Cortex of kidney (tissue), 1 donor: ENCODE measurements at places on chromosomes 1 and 21.

GRCh38 chr21:24011087-24011486, 1596.2 kb downstream of the MRPL39 start:
- DNase-seq, result no peak

DNA sequence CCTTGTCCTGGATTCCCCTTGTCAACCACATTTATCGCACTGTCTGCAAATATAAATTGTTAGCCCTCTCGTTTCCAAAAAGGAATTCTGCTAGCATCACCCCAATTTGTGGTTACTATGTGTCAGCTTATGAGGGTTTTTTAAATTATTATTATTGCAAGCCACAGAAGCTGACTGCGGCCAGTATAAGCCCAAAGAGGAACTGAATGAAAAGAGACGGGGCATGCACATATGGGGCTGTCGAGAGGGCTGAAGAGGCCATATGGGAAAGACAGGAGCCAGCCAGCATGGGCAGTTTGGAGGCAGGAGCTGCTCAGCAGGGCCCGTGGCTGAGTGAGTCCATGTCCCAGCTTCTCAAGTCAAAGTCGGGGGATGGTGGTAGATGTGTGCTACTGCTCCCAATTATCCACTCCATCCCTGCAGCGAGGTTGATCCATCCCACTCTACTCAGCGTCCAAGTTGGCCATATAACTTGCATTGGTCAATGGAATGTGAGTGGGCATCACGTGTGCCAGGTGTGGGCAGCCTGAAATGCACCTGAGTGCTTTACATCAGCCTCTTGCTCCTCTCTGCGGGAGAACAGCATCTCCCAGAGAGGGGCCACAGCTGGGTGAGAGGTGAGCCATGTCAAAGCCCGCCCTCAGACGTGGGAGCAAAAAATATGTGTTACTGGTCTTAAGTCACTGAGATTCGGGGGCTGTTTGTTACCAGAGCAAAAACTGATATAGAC, 37.6 kb upstream of the LDLRAP1 start:
- DNase-seq, result no peak

- DNase-seq, result no peak
Measured at GRCh38 chr1:158586942-158587341, 7.2 kb upstream of the OR10X1 start.

DNA sequence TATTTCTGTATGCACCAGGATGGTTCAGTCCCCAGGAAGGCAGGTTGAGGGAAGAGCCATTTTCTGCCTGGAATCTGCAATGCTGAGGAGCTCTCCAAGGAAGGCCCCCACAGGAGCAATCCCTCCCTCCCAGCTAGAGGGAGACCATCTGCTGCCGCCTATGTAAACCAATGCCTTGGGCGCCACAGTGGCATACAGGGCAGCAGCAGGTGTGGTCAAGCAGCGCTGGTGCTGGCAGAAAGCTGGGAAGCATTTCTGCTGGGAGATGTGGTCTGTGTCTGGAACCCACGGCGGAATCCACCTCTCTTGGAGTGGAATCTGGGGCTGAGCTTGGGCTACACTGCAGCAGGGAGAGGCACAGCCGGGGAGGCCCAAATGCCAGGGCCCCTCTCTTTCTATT, 283.3 kb downstream of the RRAGC start:
- DNase-seq, result no peak

- no peak for DNase-seq
Measured at GRCh38 chr1:93938461-93939145, 29.4 kb upstream of the GCLM start.

- DNase-seq, result no peak
Measured at GRCh38 chr21:46475296-46475695, 16.6 kb downstream of the DIP2A start.

GRCh38 chr1:218661411-218661810, 316.3 kb downstream of the TGFB2 start:
- no peak for DNase-seq

DNA sequence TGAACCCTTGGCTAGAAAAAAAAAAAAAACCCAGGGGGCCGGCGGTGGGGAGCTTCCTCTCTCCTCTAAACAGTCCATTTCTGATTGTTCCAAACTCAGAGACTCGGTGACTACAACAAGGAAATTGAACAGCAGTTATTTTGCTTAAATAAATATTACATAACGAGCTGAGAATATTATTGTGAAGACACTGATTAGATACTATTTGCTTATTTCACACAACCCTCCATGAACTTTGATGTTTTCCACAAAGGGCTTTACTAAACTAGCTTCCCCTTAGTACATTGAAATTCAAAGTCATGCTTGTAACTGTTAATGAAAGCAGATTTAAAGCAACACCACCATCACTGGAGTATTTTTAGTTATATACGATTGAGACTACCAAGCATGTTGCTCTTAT, at the start of gene CFHR5:
TSS of gene CFHR5 (plus strand) at position 279 of the 400 bp plus-strand sequence. CDS start at position 388, 109 bp downstream.
- DNase-seq, result no peak

DNA sequence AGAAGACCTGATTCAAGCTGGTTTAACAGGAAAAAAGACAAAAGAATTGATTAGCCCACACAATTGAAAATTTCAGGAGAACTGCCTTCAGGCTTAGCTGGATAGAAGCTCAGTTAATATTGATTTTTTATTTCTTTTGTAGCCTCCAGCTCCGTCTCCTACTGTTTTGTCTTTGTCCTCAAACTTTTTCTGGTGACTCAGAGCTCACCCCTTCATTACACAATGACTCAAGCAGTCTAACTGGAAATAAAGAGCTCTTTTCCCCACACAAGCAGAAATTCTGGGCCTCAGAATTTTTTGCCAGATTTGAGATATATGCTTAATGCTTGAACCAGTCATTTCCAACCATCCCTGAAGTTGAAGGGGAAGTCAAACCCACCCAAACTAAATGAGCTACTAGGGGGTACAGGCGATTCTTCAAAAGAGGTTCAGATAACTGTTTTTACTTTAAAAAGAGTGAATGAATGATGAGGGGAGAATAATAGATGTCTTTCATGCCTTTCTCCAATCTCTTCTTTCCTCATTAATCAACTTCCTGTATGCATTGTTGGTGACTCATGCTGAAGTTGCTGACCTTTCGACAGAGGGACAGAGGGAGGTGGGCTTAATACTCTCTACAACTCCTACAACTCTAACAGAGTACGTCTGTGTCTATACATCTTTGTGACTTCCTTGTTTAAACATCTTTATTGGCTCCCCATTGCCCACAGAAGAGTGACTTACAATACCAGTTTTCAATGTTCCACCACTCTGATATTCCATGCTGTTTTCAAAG, 6.2 kb upstream of the ACP6 start:
- DNase-seq, result no peak

GRCh38 chr1:65174585-65174984, 26.6 kb downstream of the AK4 start:
- DNase-seq, result no peak

GRCh38 chr1:40272653-40273213, 14.7 kb downstream of the ZMPSTE24 start:
- no peak for DNase-seq

- no peak for DNase-seq
Measured at GRCh38 chr1:206518743-206519142, 11.4 kb downstream of the RASSF5 start.

- DNase-seq, result no peak
Measured at GRCh38 chr21:44525391-44526095, 14.5 kb downstream of the KRTAP10-1 start.

- no peak for DNase-seq
Measured at GRCh38 chr1:227919906-227920305, 27.8 kb downstream of the WNT9A start.

DNA sequence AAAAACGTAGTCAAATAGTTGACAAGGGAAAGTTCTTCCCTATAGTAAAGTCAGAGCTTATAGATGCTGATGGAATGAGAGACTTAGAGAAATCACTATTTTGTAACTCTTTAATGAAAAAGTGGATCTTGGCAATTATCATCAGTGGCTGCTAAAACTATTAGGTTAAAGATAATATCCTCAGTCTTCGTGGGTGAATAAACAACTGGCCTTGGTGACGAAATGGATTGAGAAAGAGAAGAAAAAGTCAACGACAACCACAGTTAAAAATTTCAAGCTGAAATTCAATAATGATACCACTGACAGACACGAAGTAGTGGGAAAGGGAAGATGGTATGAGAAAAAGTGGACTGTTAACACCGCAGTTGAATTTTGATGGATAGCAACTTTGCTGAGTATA, 90.0 kb upstream of the GNG4 start:
- DNase-seq, result no peak

- DNase-seq, result no peak
Measured at GRCh38 chr1:40844079-40844478, 18.1 kb downstream of the CITED4 start.

DNA sequence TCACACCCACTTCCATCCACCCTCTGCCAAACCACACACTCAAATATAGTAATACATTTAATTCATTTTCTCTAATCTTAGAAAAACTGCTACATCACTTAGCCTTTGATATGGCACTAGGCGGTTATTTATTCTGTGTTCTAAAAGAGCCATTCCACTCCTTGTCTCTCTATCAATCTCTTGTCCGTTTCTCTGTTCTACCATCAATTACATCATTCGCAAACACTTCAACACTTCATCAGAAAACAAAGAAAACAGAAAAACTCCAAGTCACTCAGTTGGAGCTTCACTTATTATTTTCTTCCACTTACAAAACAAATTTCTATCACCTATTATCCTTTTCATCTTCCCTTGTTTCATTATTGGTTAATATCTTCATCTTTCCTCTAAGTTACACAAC, 1523.0 kb downstream of the KCNT2 start:
- no peak for DNase-seq

- DNase-seq, result no peak
Measured at GRCh38 chr1:202648605-202649226, 61.5 kb downstream of the SYT2 start.

DNA sequence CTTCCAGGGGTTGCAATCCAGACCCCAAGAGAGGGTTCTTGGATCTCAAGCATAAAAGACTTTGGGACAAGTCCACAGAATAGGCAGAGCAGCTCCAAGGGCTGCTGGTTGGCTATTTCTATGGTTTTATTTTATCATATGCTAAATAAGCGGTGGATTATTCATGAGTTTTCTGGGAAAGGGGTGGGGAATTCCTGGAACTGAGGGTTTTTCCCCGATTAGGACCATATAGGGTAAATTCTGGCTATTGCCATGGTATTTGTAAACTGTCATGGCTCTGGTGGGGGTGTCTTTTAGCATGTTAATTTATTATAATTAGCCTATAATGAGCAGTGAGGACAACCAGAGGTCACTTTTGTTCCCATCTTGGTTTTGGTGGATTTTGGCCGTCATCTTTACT, 270.9 kb upstream of the PLXNA2 start:
- no peak for DNase-seq

DNA sequence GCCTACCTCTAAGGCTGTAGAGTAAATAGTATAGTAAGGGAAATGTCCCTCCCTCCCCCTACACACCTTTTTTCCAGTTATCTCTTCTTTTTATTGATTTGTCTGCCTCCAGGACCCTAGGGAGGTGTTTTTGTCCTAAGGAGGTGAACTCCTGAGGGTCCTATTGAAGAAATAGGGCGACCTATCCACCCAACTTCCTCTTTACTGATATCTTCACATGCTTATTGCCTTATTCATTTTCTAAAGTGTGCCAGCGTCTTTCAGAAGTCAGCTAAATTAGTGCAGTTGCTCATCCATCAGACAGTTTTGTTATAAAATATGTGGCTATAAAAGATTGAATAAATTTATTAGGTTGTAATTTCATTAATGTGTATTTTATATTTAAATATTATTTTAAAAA, 5.9 kb downstream of the BACH1 start:
- DNase-seq, result no peak

- DNase-seq, result no peak
Measured at GRCh38 chr21:36330904-36331303, 10.9 kb downstream of the MORC3 start.

- no peak for DNase-seq
Measured at GRCh38 chr1:29786195-29786594, 549.9 kb downstream of the PTPRU start.

- no peak for DNase-seq
Measured at GRCh38 chr1:26574719-26575251, 45.2 kb downstream of the RPS6KA1 start.

GRCh38 chr1:39144924-39145323, 59.6 kb upstream of the MACF1 start:
- no peak for DNase-seq
